Large intestine (tissue), 12 donors: ENCODE measurements at places on chromosomes 1 and 21.
A peak's percentile ranks its signal among the peaks of the same experiment; 100 is the strongest.

DNA sequence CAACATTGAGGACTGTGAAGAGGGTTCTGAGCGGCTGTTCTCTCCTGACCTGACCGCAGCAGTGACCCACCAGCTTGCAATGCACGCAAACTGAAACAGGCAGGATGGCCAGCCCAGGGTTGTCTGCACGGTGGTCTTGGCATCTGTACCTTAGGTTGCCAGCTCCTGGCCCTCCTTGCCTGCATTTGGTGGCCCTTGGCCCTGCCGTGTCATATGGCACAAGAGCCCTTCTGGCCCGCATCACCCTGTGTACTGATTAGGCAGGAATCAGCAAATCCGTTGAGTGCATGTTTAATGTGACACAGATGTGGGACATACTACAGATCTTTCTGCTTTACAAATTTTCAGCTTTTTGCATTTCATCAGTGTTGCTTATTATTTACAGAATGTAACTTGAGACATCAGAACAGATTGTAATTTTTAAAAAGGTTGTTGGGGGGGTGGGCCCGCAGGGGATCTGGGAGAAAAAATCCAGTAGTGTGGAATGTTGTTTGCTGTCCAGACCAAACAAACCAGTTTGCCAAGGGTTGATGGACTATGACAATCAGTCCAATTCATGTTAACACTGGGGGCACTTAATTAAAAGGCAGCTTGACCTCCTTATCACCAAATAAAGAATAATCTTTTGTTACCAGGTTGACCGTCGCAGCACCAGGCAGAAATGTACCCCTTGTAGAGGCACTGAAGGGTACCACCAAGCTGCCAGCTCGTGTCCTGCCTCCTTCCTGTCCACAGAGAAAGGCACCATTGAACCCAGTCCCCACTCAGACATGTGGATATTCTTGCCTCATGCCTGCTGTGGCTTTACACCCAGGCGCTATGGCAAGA is 132.6 kb downstream of the DHRS3 start:
- no peak for DNase-seq

GRCh38 chr1:201551877-201552731 is 13.2 kb downstream of the NAV1 start:
- DNase-seq = no peak

- DNase-seq = no peak
Observed at GRCh38 chr1:245058436-245058835, 96.3 kb upstream of the KIF26B start.

- DNase-seq = peak; percentile 40
Observed at GRCh38 chr1:113141650-113142473, 68.9 kb downstream of the LRIG2 start.

DNA sequence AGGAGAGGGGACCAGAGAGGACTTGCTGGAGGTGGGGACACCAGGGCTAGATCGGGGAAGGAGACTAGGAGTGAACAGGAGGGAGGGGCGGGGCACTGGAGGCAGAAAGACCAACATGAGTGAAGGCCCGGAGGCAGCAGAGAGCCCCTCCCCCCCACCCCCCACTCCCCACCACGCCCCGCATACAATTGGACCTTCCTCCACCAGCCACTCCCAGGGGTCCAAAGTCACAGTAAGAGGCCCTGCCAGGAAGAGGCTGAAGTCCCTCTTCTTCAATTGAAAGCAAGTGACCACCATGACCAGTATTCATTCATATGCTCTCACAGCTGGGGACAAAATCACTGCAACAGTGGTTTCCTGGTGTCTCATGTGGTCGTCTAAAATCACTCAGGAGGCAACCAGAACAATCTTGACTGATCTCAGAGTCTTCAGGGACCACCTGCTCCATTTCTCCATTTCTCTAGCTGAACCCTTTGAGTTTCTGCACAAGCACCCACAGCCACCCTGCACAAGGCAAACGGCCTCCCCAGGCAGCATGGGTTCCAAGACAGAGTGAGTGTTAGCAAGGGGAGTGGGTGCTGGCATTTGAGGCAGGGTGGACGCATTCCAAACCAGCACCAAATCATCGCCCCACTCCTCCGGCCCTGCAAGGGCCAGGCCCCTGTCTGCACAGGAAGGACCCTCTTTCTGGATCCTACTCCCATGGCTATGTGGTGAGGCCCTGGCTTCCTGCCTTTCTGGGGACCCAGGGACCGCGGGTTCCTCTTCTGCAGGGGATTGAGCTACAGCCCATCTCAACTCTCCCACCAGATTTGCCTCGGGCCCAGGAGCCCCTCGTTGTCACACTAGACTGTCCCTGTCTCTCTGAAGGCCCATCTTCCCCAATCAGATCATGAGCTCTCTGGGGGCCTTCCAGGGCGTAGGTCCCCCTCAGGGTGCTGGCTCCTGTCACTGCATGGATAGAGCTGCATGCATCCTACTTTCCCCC is 17.0 kb downstream of the LAPTM5 start:
- peak; percentile 71 for DNase-seq

DNA sequence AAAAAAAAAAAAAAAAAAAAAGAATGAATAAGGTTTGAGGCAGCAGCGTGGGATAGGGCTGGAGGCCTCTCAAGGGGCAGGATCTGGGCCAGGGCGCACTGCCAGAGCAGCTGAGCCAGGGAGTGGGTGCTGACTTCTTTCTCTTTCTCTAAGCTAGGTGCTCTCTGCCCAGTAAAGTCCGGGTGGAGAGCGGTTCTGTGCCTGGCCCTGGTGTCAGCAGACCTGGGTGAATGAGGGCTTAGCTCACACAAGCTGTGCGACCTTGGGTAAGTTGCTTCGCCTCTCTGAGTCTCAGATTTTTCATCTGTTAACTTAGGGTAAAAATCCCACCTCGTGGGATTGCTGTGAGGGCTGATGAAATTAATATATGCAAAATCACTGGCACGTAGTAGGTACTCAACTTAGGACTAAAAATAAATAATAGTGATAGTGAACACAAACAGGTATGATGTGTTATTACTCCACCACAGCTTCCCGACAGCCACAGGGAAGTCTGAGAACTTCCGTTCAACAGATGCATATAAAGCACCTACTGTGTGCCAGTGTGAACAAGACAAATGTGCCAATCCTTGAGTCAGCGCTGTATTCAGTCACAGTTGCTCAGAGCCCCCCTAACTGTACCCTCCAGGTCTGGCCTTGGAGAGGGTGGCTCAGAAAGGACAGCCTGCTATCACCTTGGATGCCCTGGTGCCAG is 2.0 kb upstream of the FAM131C start:
- no peak for DNase-seq
